ENCODE measurements at places on chromosomes 16 and 17.
A peak's percentile ranks its signal among the peaks of the same experiment; 100 is the strongest.

- no peak for DNase-seq
Observed at GRCh38 chr16:64507240-64508024, 614.4 kb downstream of the CDH11 start.

DNA sequence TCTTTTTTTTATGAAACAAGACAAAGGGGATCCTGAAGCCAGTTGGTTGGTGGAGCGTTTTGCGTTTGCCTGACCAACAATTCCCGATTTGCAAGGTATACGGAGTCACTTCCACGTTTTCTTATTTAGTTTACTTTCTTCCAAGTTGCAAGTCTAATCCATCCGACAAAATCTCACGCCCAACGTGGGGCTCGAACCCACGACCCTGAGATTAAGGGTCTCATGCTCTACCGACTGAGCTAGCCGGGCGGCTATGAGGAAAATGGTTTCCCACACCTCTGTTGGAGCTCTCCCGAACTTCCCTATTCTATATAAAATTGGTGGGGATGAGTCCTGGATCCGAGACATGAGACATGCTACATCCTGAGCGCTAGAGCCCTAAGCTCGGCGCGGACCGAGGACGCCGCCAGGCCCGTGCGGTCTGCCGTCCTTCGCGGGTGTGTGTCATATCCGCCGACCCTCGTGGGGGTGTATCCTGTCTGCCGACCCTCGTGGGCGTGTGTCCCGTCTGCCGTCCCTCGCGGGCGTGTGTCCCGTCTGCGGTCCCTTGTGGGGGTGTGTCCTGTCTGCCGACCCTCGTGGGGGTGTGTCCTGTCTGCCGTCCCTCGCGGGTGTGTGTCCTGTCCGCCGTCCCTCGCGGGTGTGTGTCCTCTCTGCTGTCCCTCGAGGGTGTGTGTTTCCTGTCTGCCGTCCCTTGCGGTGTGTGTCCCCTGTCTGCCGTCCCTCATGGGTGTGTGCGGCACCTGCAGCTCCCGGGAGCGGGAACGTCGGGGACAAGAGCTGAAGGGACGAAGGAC, 22.6 kb downstream of the ZNF213 start:
- DNase-seq: no peak

- DNase-seq: no peak
Observed at GRCh38 chr17:7352910-7353635, 1.1 kb downstream of the KCTD11 start.

GRCh38 chr17:78428836-78429617, 50.6 kb downstream of the PGS1 start:
- DNase-seq: no peak

- DNase-seq: no peak
Observed at GRCh38 chr17:32350666-32351418, 885 bp downstream of the ZNF207 start.

DNA sequence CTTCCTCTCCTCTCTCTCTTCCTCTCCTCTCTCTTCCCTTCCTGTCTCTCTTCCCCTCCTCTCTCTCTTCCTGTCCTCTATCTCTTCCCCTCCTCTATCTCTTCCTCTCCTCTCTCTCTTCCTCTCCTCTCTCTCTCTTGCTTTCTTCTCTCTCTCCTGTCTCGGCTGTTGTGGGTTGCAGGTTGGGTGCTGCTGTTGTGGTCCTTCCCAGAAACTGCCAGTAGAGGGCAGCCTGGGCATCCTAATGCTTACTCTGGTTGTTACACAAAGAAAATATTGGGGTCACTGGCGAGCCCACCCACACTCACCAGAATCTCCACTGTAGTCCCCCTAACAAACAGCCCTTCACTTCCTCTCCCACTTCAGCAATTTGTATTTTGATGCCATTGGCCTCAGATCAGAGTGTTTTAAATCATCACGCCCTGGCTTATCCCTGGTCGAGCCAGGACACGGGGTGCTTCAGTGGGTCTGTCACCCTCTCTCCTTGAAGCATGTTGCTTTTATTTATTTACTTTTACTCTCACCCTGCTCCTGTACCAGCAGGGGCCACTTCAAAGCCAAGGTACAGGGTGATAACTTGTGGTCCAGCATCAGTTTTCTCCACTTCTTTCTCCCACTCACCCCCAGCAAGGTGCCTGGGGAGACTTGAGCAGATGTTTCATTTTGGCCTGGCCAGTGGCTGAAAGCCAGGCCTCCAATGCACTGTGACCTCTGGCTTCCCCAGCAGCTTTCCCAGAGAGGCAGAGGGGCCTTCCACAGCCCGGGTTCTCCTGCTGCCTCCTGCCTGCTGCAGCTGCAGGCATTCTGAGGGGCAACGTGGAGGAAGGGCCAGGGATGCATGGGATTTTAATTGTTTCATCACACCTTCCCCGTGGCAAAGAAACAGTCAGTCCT, 4.7 kb upstream of the MMP15 start:
- DNase-seq: peak; percentile 40

DNA sequence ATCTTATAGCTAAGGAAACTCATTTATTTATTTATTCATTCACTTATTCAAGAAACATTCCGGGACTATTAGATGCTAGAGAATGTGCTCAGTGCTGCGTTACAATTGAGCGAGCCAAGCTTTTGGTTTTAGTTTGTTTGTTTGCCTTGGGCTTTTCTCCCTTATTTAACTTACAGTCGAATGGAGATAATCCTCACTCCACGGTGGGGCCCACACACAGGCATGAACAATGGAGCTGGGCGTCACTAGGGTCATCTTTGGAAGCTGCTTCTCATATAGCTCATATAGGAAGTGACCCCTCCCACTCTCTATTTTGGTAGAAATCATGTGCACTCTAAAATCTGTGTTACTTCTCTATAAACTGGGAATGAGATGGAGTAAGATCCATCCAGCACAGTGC, 210.0 kb downstream of the TMEM114 start:
- no peak for DNase-seq

DNA sequence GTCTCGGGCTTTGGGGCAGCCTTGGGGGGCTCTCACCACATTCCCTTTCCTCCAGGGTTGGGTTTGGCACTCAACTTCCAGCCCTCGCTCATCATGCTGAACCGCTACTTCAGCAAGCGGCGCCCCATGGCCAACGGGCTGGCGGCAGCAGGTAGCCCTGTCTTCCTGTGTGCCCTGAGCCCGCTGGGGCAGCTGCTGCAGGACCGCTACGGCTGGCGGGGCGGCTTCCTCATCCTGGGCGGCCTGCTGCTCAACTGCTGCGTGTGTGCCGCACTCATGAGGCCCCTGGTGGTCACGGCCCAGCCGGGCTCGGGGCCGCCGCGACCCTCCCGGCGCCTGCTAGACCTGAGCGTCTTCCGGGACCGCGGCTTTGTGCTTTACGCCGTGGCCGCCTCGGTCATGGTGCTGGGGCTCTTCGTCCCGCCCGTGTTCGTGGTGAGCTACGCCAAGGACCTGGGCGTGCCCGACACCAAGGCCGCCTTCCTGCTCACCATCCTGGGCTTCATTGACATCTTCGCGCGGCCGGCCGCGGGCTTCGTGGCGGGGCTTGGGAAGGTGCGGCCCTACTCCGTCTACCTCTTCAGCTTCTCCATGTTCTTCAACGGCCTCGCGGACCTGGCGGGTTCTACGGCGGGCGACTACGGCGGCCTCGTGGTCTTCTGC, 8.4 kb downstream of the SLC16A3 start:
- no peak for DNase-seq

DNA sequence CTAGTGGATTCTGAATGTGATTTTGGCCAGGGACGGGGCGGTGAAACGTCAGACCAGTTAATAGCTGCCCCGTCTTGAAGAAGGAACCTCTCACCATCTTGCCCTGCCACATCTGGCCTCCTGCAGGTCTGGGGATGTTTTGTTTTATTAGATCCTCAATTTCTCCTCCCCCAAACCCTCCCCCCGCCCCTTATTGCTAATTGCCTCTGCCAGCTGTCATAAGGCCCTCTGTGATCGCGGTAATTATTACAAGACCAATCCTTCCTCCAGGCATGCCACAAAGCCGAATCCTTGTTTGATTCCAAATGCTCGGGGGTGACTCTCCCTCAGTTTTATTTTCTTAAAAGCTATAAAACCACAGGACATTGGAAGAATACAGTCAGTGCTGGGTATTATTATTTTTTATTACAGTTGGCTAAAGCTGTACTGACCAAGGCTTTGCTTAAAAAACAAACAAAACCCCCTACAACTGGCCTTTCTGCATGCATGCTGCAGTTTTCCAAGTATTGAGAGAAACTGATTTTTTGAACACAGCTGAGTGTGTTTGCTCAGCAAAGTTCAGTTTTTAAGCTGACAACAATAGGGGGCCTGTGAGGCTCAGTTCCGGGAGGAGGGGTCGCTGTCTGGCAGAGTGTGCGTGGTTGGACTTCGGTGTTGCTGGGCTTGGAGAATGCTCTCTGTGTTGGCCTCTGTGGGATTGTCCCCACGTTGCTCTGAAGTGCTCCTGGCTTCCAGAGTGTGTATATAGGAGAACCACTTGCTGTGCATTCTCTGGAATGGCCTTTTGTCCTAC, 1.7 kb downstream of the KSR1 start:
- no peak for DNase-seq

DNA sequence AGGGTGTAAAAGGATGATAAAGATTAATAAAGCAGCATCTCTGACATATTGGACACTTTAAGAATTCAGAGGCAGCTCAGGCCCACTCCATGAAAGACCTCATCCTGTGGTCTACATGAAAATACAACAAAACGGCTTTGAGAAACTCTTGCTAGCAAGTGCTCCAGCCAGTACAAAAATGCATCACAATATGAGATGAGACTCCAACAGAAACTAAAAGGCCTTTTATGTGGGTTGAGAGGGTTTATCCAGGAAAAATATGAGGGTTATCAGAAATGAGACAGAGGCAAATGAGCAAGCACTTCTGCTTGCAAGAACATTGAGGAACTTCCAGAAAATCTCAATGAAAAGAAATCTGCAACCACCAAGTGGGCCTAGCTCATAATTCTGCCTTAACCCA, 65.7 kb downstream of the LITAF start:
- no peak for DNase-seq

- DNase-seq: no peak
Observed at GRCh38 chr17:42853968-42854790, 3.2 kb downstream of the AOC3 start.

GRCh38 chr17:68450391-68450790, 6.9 kb downstream of the WIPI1 start:
- DNase-seq: no peak

- no peak for DNase-seq
Observed at GRCh38 chr16:21651515-21651914, 893 bp downstream of the IGSF6 start.

DNA sequence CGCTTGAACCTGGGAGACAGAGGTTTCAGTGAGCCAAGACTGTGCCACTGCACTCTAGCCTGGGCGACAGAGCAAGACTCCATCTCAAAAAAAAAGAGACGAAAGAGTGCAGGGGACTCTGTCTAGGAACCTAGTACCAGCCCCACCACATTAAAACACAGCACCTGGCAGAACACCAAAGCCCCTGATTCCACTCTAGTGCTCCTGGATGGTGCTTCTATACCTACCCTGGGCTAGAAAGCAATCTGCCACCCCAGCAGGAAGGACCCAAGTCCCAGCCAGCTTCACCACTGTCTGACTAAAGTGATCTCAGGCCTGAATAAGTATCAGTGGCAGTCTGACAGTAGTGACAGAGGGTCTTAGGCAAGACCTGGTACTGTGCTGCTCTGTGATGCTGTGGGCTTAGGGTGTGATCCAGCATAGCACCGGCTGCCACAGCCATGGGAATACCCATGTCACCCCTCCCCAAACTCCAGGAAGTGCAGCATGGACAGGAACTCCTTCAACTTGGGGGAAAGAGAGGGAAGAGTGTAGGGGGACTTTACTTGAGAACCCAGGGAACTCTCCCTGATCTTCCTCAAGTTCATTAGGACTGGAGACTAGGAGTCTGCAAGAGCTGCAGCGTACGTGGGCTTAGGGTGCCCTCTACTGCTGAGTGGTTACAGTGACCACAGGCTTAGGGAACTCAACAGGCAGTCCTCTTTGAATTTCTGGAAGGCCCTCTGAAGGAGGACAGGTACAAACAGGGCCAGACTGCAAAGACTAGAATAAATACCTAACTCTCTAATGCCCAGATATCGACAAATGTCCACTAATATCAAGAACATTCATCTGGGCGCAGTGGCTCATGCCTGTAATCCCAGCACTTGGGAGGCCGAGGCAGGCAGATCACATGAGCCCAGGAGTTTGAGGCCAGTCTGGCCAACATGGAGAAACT, 30.0 kb upstream of the RNF43 start:
- peak; percentile 10 for DNase-seq

DNA sequence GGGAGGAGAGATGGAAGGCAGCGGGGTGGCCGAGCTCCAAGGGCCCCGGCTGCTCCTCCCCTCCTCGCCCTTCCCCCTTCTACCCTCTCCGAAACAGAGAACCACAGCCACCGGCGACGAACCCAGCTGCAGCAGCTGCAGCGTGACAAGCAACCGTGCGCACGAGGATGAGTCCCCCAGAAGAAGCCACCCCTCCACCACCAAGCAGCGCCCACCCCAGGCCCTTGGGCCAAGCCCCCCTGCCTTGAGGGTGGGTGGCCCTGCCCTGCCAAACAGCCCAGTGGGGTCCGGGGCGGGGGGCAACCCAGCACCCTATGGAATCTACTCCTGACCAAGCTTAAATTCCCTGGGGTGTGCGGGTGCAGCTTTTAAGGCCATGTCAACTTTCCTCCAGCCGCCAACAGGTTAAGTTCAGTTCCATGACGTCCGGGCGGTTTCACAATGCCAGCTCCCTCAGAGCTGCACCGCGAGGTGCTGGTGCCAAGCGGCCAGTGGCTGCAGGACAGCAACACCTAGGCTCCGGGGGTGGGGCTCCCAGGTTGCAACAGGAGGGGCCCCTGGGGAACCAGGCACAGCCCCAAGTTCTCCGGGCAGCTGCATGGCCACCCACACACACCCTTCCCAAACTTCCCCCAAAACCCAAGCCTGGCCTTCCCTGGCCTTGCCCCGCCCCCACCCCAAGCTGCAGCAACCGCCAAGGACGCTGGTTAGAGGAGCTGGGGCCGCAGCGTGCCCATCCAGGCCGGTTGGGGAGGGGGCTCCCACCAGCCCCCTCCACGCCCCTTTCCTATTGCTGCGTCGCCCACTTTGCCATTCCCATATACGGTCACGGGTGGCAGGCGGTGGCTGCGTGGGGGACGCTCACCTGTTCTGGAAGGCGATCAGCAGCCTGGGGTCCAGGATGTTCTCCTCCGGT, 2.0 kb downstream of the CBX4 start:
- DNase-seq: no peak

DNA sequence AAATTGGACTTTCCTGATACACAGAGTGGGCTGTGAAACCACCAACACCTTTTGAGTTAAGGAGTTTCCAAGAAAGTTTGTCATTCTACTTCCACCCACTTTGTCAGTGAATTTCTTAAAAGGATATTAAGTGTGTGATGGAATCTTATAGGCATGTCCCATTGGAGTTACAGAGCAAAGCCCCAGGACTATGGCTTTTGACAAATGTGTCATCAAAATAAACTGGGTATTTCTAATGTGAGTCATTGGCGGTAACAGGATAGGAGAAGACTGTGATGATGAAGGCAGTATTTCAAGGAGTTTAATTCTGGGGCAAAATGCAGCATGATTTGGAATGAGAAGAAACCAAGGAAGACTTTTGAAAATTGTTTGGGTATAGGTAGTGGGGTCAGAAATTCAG, 1013.8 kb upstream of the EEF2KMT start:
- no peak for DNase-seq

DNA sequence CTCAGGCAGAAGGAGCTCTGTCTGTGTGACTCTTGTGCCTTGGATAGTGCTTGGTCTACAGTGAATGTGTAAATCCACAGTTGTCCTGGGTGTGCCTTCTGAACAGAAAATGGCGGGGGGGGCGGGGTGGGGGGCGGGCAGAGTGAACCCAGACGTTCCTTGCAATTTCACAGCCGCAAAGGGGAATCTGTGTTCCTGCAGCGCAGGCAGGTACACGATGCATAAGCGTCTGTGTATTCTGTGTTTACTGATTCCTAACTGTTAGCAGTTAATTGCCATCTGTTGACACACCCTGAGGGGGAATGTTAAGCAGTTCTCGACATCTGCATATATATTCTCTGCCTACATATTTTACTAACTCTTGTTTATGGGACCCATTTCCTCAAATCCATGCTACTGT, 123.5 kb upstream of the ZFHX3 start:
- DNase-seq: no peak

Measured in stimulated activated CD8-positive, alpha-beta memory T cell treated with anti-CD3 and anti-CD28 coated beads, Interleukin-7, amount 100 ng/mL, for 24 hours (primary cell).